ENCODE measurements at places on chromosomes 7 and 10.

DNA sequence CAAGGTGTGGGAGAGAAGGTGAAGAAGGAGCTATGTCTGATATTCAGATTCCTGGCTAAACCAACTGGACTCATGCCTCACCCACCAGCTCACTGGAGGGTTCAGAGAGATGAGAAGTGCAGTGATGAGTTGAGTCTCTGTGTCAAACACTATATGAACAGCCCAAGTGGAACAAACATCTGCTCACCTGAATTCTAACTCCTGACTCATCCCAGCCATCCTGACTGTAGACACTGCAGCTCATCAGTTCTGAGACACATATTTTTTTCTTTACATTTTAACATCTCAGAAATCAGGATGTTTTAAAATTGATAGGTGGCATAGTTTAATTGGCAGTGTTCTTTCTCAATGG lies 27.3 kb downstream of the GSDME start:
- no peak for DNase-seq

DNA sequence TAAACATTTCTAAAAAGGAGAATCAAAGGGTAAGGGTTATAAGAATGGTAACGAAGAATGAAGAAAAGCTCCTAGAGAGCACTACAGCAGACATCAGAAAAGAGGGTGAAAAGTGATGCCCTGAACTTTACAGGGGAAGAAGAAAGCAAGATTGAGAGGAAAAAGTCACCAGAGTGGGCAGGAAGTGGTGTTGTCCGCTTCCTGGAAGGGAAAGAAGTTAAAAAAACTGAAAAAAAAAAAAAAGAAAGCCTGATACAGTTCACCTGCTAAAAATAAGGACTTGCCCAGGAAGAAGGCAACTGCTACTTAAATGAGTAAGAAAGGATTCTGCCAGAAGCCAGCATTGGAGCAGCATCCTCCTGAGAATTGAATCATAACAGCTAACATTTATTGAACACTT lies 330.1 kb upstream of the PHF14 start:
- no peak for DNase-seq

DNA sequence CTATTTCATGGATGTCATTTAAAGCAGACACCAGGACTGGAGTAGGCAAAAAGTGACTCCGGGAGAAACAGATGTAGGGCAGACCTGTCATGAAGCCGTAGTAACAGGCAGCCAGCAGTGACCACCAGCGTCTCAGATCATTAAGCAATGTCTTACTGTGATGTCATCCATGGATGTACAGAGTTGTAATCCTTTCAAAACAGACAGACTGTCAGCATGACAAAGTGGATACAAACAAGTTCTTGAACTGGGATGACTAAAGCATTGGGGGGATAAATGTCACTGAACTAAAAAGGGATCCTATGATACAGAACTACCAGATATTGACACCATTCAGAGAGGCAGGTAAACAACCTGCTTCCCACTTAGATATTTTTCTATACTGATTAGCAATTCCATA lies 675.5 kb downstream of the PARD3 start:
- DNase-seq, result no peak

DNA sequence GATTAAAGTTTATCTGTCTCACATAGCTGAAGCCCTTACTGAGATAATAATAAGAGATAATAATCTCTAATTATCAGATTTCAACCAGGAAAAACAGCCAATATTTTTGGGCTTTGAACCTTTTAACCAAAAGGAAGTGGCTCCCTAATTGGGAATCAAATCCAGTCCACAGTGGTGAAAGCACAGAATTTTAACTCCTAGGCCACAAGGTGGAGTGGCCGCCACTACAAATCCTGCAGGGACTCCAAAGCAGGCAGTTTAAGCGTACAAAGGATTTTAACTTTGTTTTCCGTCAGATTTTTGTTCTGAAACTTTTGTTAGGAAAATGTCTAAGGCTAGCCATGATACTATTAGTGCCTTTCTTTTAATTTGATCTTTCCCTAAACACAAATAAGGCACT lies 99.6 kb upstream of the CCNY start:
- DNase-seq, result no peak

- DNase-seq, result no peak
These were observed 10.3 kb upstream of the PCBD1 start for GRCh38 chr10:70898687-70899086.

DNA sequence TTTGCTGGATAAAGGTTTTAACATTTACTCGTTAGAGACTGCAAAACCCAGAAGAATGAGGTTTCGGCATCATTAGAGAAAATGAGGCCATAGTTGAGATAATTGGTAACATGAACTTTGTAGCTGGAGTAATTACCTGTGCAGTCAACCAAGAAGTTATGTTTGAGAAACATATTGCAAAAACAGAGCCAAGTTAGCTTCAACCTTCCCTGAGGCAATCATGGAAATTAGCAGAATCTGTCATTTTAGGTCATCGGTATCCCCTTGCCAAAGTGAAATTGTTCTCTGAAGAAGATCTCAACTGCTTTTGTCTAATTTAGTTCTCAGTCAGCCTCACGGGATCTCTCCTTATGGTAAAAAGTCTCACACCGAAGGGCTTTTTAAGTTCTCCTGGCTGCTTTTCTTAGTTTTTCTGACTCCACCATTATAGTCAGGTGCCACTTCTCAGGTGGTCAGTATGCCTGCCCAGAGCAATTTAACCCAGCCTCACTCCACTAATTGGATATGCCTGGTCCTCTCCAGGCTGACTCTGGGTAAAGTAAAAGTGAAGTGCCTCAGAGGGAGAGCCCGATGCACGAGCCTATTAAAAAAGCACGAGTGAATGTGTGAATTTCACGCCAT lies 52.5 kb downstream of the NRCAM start:
- no peak for DNase-seq

DNA sequence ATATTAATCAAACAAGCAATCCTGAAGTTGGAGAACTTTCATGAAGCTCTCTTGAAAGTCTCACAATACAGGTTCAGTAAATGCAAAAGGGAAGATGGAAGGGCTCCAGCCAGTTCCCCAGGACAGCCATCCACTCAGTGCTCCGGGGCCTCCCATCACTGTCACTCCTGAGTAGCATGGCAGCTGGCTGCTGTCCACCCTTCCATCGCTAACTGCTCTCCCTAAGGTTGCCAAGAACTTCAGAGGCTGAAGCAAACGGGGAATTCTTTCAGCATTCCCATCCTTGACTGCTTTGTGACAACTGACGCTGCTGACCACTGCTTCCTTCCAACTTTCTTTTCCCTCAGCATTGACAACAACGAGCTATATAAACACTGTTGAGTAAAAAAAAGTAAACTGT lies 69.1 kb downstream of the VPS41 start:
- DNase-seq, result no peak

DNA sequence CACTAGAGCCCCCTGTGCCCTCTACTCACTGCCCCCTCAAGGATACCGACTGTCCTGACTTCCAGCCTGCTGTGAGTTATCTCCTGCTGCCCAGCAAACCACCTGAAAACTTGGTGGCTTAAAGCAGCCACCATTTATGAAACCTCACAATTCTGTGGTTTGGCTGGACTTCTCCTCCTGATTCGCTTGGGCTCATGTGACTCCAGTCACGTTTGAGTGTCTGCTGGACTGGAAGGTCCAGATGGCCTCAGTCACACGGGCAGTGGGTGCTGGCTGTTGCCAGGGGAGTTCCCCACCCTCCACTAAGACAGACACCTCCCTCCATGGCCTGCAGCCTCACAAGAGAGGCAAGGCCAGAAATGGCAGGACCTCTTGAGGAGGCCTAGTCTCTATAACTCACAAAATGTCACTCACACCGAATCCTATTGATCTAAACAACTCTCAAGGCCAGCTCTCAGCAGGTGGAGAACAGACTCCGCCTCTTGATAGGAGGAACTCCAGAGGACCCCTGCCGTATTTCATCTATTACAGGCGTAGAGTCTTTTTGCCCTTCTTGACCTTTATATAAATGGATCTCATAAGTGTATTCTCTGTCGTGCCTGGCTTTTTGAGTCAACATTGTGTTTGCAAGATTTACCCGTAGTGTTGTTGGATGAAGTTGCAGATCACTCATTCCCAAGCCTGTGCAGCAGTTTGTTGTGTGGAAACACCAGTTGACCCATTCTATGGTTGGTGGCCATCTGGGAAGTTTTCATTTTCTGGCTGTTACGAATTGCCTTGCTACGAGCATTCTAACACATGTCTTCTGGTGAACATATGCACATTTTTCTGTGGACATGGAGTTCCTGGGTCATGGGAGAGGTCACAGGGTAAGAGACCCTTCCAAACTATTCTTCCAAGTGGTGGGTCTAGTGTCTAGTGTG lies 48.3 kb downstream of the ZMIZ1 start:
- DNase-seq, result no peak

DNA sequence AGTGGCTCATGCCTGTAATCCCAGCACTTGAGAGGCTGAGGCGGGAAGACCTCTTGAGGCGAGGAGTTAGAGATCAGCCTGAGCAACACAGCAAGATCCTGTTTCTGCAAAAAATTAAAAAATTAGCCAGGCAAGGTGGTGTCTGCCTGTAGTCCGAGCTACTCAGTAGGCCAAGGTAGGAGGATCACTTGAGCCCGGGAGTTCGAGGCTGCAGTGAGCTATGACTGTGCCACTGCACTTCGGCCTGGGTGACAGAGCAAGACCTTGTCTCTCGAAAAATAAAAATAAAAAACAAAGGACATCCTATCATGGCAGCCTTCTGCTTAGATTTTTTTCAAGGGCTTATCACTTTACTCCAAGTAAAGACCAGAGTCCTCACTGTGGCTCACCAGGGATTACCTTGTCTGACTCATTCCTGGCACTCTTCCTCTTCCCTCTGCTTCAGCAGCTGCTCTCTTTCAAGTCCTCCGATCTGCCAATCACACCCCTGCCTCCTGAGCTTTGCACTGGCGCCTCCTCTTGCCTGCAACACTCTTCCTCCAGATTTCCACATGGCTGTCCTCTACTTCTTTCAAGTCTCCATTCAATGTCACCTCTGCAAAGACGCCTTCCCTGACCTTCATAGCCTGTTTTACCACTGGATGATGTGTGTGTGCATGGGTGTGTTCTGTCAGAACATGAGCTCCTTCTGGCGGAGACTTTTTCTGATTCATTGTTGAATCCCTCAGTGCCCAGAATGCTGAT lies 7.7 kb downstream of the PRTFDC1 start:
- no peak for DNase-seq

DNA sequence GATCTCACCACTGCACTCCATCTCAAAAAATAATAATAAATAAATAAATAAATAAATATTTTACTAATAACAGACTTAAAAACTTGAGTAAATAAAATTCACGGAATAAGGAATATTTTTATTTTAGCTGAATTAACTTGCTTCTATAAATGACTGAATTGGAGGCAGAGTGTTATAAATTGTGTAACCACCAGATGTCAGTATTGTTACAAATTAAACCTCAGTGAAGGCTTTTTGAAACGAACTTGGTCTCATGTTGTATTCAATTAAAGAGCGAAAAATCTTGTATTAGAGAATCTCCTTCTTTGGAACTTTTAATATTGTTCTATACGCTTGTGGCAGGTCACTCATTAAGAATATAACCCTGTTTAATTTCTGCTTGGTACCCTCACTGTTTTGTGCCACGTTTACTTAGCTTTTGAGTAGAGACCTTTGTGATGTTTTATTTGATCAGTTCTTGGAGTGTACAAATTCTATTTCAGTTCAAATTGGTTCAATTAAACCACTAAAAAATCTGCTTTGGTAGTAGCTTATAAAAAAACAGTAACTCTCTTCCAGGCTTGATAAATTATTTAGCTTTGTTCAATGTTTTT lies 45.6 kb upstream of the SCIN start:
- no peak for DNase-seq

DNA sequence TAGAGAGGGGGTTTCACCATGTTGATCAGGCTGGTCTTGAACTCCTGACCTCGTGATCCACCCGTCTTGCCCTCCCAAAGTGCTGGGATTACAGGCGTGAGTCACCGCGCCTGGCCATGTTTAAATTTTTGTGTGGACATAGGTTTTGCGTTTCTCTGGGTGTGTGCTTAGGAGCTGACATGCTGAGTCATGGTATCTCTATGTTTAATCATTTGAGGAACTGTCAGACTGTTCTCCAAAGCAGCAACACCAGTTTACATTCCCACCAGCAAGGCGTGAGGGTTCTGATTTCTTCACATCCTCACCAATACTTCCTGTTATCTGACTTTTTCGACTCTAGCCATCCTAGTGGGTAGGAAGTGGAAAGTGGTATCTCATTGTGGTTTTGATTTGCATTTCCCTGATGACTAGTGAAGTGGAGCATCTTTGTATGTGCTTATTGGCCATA lies 153.7 kb downstream of the DNAJB6 start:
- DNase-seq, result no peak

GRCh38 chr7:127786184-127786583 lies 134.2 kb downstream of the SND1 start:
- DNase-seq, result no peak

DNA sequence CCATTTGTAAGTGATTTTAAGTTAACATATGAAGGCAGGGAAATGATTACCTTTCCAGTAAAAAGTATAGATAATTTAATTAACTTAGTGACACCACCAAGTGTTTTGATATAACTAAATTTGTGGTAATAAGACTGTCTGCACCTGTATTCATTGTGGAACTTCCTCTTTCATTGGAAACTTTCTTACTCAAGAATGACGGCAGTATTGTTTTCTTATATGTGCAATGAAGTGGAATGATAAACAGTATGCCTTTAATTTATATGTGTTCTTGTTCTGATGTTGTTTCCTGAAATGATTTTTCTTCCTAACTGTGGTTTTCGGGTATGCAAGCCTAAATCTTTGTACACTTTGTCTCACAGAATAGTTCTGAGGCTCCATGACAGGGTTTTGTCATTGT lies 46.4 kb downstream of the CASD1 start:
- DNase-seq, result no peak

DNA sequence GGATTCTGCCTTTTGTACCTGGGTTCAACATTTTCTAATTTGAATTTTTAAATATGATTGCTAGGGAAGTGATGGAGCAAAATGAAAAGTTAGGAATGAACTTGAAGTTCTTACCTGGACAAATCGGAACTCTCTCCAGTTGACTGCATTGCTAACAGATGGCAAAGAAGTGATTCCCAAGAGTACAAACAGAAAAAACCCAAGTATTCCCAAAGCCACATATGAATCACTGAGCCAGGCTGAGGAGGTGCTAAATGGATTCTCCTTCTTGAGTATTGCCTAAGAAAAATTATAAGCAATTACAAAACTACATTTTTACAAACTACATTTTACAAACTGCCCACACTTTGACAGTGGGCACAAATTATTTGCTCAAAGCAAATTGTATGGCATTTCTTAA lies 25.9 kb downstream of the STEAP4 start:
- DNase-seq, result no peak

DNA sequence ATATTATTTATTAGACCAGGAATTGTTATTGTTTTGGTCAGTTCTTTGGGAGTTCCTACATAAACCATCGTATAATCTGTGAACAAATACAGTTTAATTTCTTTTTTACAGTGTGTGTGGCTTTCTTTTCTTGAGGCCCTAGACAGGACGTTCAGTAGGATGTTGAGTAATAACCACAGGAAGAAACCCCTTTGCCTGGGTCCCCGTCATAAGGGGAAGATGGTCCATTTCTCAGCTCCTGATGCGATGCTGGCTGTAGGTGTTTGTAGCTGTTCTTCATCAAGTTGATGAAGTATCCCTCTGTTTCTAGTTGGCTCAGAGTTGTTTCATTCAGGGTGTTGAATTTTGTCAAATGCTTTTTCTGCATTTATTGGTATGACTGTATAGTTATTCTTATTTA lies 219.7 kb upstream of the ADARB2 start:
- DNase-seq, result no peak

Data from hippocampal formation (tissue), 2 donors.